Mesendoderm (in vitro differentiated cells): ENCODE measurements at places on chromosomes 6 and 20.
A peak's percentile ranks its signal among the peaks of the same experiment; 100 is the strongest.

DNA sequence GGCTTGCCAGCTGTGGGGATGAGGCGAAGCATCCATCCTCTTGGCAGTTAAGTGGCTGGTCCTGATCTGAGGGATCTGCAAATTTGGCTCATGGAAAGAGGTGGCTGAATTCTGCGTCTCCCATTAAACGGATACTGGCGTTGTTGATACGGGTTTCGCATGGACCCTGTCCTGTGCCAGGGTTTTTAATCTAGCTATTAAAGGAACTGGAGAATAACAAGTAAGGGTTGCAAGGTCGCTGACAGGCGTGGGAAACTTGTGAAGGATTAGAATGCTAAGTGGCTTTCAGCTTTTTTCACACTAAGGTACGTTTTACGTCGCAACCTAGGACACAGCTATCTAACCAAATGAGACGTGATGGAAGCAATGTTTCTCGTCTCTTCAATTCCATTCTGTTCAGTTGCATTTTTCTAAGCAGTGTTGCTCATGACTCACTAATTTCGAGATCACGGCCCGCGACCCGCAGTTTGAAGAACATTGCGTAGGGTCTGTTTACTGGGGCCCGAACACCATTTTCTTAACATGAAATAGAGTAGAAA lies 852 bp downstream of the GMNN start:
- no peak for DNase-seq

DNA sequence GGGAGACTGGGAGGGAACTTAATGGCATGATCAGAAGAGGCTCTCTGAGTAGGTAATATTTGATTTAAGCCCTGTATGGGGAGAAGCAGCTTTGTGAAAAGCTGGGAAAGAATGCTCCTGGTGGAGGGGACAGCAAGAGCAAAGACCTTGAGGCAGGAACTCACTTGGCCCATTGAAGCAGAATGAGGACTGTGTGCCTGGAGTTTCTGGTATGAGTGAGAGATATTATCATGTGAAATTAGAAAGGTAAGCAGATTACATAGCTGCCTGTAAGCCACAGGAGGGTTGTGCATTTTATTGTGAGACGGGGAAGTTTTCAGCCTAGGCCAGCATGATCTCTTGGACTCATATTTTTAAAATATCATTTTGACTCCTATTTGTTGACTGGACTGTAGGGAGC lies 502.1 kb downstream of the DHX35 start:
- no peak for DNase-seq

DNA sequence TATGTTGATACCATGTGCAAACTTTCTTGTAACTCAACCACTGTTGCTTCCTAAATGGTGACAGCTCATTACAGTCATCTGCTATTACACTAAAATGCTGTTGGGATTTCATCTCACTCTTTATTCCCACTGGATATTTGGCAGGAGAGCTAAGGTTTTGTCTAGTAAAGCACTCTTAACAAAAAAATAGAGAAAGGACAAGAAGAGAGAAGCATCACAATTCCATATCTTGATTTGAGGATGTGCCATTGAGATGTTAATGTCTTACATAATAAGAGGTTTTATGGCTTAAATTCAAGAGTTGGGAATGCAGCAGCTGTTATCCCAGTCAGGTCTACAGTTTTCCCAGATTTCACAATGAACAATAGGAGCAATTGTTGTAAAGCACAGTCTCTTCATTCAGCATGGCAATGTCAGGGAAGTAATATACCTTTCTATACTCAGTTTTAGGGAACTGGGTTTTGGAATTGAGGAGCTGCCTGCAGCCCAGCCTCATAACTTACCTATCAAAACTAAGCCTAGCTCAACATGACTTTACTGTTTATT lies 134.9 kb downstream of the ISM1 start:
- no peak for DNase-seq

DNA sequence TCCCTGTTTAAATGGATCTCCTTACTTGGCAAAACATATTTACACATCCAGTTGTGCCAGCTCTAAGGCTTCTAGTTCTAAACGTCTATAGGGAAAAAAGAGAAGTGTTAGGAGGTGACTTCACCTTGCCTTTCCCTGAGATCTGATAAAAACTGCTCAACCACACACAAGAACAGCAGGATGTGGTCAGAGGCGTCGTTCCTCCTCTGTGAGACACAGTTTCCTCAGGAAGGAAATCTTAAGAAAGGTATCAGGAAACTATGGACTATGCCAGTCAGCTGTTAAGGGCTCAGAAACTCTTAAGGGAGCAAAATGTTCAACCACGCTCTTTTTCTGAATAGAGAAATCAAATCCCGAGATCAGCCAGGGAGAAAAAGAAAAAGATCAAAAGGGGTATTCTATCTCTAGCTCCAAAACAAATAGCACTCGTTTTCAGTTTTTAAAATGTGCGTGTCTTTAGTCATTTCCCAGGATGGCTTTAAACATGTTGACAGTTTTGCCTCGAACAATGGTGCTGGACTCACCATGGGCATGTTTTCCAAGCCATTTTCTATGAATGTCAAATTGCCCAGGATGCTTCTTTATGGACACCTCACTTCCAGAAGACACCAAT lies 154.5 kb downstream of the HACE1 start:
- DNase-seq: peak; percentile 77

- DNase-seq: peak; percentile 69
These were observed 1.4 kb downstream of the STAU1 start for GRCh38 chr20:49186535-49187329.

DNA sequence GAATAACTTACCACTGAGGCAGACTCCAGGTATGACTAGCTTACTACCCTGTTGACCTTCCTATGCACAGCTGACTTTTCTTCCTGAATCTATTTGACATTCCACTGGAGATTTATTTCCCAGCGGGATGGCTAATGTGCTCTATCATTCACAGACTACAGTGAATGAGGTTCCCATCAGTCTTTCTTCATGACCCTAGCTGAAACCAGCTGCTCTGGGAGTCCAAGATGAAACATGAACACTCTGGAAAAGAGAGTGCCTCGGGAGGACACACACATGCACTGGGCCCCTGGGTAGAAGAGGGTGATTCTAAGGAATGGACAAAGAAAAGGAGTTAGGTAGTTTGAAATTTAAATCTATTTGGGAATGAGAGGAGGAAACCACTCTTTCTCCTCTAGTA lies 82.6 kb upstream of the DST start:
- no peak for DNase-seq

- no peak for DNase-seq
These were observed 55.9 kb upstream of the UBR2 start for GRCh38 chr6:42507901-42508300.

GRCh38 chr20:15164726-15165125 lies 827.3 kb upstream of the FLRT3 start:
- DNase-seq: no peak

DNA sequence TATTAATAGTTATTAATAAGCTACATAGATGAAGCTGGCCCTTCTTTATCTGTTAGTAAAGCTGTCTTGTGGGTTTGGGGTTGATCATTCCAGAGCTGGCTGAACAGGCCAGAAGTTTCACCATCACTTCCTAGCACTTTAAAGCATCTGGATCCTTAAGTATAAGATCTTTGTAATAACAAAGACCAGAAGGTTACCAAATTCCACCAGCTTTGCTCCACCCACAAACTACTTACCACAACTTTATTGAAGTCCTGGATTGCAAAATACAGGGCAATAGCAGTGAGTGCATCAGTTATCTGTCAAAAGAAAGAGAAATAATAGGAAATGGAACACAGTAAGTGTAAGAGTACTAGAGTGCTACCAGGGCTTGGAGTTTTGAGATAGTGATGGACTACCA lies 33.0 kb downstream of the PIGU start:
- DNase-seq: no peak

DNA sequence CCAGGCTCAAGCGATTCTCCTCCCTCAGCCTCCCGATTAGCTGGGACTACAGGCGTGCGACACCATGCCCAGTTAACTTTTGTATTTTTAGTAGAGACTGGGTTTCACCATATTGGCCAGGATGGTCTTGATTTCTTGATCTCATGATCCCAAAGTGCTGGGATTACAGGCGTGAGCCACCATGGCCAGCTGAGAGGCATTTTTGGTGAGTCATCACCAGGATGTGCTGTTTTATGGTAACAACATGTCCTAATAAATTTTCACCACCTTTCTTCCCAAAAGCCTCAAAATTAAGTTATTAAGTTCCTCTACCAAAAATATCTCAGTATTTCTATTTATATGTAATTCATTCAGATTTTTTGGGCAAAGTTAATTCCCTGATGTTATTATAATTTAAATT lies 53.5 kb downstream of the COL21A1 start:
- no peak for DNase-seq

DNA sequence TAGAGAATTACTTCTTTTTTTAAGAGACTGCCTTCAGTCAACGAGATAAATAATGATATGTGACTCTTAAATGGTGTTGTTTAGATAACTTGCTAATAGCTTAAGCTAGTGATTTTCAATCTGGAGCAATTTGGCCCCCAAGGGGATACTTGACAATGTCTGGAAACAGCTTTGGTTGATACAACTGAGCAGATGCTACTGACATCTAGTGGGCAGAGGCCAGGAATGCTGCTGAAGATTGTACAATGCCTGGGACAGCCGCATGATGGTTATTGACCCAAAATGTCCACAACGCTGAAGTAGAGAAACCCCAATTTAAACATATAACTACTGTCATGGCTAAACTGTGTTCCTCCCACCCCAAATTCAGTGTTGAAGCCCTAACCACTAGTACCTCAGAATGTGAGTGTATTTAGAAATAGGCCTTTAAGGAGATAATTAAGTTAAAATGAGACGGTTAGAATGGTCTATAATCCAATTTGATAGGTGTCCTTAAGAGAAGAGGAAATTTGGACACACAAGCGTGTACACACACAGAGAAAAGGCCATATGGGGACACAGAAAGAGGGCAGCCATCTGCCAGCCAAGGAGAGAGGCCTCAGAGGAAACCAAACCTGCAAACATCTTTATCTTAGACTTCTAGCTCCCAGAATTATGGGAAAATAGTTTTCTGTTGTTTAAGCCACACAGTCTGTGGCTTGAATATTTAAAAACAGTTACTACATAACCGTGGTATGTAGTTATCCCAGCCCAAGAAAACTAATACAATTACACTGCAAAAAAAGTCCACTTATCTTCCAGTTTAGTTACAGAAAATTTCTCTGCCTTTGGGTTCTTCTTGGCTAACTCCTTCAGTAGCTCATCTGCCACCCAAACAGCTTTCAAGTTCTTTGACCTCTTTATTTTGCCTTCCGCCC lies 22.2 kb downstream of the RWDD2A start:
- DNase-seq: peak; percentile 77

GRCh38 chr6:45880159-45880558 lies 135.5 kb downstream of the CLIC5 start:
- peak; percentile 77 for DNase-seq

GRCh38 chr6:118542184-118542952 lies 5.7 kb upstream of the PLN start:
- DNase-seq: no peak

DNA sequence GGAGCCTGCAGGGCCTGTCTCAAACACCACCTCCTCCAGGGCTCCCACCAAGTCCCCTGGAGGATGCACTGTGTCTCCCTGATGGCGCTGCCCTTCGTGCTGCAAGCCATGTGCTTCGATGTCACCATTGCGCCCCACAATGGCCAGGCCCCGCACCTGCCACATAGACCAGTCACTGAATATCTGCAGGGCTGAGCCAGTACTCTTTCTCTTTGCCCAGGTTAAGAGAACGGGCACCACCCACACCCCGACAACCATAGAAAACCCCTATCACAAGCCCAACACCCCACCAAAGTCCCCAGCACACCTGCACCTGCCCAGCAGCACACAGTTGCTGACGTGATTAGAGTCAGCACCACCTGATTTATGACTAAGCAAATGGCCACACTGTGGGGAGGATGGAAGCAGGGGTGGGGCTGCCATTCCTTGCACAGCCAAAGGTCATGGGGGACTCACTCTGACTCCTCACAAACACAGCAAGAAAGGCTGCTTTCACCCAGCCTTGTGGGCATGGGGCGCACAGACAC lies 104.3 kb downstream of the SLC23A2 start:
- DNase-seq: peak; percentile 68

GRCh38 chr6:169763881-169764280 lies 12.5 kb downstream of the ERMARD start:
- no peak for DNase-seq

GRCh38 chr6:141969201-141969600 lies 163.5 kb upstream of the GJE1 start:
- DNase-seq: no peak

GRCh38 chr6:47239546-47239945 lies 70.2 kb downstream of the TNFRSF21 start:
- DNase-seq: no peak

GRCh38 chr20:60295214-60295613 lies 337.0 kb downstream of the CDH26 start:
- DNase-seq: no peak

GRCh38 chr20:33694639-33695012 lies 8.4 kb upstream of the E2F1 start:
- DNase-seq: peak; percentile 29

DNA sequence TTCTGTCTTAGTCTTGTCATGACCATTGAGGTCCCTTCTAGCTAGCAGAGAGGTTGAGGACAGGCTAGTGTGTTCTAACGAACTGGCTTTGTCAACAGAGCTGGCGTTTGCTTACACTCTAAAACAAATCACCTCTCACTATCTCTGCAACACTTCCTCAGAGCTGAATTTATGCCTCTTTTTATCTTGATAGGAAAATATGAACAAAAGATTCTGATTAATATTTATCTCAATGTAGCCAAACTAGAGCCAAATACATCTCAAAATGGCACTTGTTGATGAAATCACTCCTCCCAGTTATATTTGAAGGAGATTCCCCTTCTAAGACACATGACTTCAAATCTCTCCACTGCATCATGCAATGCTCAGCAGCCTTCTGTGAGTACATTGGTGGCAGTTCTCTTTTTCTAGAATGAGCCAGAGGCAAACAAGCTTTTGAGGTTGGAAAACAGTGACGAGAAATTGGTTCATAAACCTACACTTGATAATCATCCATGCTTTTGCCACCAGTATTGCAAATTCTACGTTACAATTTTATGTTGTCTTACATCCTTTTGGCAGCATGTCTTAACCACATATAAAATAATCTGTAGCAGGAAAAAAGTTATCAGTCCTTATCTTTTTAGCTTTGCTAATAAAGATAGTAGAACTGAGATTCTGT lies 615.7 kb upstream of the CITED2 start:
- no peak for DNase-seq

DNA sequence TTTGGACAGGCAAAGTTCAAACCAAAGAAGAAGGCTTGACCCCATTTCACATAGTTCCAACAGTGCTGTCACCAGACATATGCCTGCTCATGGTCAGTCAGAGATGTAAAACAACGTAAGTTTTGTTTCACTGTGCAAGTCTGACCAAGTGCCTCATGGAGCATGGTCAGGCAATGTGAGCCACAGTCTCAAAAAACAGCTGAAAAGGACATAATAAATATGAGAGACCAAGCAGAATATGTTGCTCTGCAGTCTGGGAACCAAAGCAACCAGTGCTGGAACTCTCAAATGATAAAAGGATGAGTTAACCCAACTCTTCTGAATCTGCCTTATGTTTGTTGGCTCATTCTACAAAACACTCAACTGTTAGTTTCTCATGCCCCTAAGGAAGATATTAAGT lies 39.9 kb upstream of the DST start:
- DNase-seq: no peak

GRCh38 chr6:126914801-126915200 lies 203.7 kb upstream of the RSPO3 start:
- DNase-seq: no peak

- DNase-seq: no peak
These were observed 100.0 kb downstream of the RWDD2A start for GRCh38 chr6:83292900-83293843.
